ENCODE measurements at places on chromosomes 1 and 21. TPM values are rescaled to one million over a fixed set of nuclear protein-coding genes. Genes with fewer than 3 reads are reported as not detected.

DNA sequence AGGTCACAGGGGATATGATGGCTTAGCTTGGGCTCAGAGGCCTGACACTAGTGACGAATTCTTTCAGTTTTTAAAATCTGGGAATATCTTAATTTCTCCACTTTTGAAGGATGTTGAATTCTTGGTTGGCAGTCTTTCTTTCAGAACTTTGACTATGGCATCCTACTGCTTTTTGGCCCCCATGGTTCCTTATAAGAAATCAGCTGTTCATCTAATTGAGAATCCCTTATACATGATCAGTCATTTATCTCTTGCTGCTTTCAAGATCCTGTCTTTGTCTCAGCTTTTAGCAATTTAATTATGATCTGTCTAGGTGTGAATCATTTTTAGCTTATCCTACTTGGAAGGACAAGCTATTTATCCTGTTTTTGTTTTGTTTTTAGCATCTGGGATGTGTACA is 31.2 kb upstream of the F3 start:
- no peak for DNase-seq

The PPCS gene
- 47.0 TPM for total RNA-seq

DNA sequence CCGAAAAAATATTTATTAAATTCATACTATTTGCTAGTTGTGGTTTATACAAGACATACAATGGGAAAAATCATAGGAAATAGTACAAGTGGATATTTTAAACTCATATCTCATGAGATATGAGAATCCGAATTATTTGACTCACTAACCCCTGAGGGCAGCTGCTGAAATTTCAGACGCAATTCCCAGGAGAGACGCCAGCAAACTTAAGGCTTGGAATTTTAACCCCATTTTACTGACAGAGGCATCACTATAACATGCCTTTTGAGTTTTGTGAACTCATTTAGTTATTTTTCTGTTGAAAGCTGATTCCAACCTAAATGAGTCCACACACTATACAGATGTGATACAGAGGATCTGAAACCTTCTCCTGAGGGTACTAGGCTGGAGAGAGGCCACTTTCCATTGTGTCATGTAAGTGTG is 5.9 kb upstream of the MROH9 start:
- DNase-seq: no peak

DNA sequence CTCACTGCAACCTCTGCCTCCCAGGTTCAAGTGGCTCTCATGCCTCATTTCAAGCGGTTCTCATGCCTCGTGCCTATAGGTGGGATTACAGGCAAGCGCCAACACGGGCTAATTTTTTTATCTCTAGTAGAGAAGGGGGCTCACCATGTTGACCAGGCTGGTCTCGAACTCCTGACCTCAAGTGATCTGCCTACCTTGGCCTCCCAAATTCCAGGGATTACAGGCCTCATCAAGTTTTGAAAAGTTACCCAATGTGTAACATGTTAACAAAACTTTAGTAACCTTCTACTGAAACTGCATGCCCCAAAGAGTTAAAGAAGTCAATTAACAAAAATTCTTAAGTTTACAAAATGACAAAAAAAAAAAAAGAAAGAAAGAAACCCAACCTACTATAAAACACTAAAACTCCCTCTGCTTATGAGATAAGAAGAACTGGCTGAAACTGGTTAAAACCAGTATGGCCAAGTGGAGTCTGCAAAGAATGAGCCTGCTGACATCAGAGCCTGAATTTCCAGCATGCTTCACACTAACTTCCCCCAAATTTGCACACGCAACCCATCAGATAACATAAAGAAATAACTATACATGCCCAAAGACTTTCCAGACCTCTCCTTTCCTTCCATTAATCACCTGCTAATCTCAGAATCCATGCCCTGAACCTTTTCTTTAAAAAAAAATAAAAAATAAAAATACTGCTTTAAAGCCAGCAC is 25.5 kb upstream of the PSMG1 start:
- no peak for DNase-seq

- no peak for DNase-seq
These were observed 49.0 kb downstream of the CLDN17 start for GRCh38 chr21:30117631-30118030.

The GNAT2 gene
- not detected for total RNA-seq

The CFAP141 gene
- total RNA-seq: not detected

The LCK gene
- total RNA-seq: 1.3 TPM

The S100B gene
- 2.0 TPM for total RNA-seq

DNA sequence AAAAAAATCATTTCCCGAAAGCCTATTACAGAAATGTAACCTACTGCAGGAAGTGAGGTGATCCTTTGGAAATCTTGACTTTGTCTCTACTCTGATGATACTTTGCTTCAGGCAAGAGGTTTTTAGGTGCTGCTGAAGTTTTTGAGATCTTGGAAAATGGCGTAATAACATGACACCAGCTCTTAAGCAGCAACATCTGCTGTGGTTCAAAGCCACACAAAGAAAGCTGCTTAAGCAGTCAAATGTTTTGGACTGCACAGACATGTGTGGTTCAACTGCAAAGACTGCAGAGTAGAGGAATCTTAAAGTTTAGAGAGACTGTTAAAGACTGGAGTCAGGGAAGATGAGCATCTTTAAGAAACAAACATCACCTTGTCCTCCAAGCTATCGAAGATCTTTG is 139.0 kb downstream of the RASAL2 start:
- DNase-seq: no peak

- DNase-seq: no peak
These were observed 38.7 kb downstream of the GNPAT start for GRCh38 chr1:231279683-231280082.

- DNase-seq: no peak
These were observed 191.2 kb downstream of the DISC1 start for GRCh38 chr1:231817801-231818200.

DNA sequence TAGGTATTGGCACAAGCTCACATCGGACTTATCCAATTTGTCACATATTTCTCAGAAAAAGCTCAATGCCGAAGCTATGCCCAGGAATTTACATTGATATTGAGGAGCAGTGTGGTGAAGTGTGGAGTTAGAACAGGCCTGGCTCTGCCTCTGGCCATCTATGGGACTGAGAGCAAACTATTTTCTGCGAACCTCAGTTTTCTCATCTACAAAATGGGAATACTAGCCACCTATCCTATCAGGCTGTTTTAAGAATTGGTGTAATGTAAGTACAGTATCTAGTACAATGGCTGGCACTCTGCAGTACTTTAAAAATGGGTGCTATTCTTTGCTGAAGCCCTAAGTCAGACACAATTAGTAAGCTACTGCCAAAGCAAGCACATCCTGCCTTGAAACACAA is 47.2 kb downstream of the ARHGEF11 start:
- DNase-seq: no peak

The KRTAP27-1 gene
- total RNA-seq: not detected

The NHLH1 gene
- not detected for total RNA-seq

GRCh38 chr1:45953934-45954847 is 150.8 kb downstream of the MAST2 start:
- no peak for DNase-seq

The AMY2B gene
- 15.6 TPM for total RNA-seq

GRCh38 chr1:205458777-205459566 is 3.1 kb upstream of the BLACAT1 start:
- no peak for DNase-seq

Measured in posterior vena cava (tissue), 2 donors.